NCI-H2081 (cell line): ENCODE measurements at places on chromosomes 11 and 22.

GRCh38 chr22:48960980-48961660, 866.6 kb downstream of the BRD1 start:
- DNase-seq: no peak

- no peak for DNase-seq
These were observed 82.8 kb downstream of the SPATA19 start for GRCh38 chr11:133762538-133762937.

- no peak for DNase-seq
These were observed 1552.7 kb upstream of the TENM4 start for GRCh38 chr11:80993536-80993935.

- no peak for DNase-seq
These were observed 33.8 kb upstream of the SPON1 start for GRCh38 chr11:13928566-13929251.

DNA sequence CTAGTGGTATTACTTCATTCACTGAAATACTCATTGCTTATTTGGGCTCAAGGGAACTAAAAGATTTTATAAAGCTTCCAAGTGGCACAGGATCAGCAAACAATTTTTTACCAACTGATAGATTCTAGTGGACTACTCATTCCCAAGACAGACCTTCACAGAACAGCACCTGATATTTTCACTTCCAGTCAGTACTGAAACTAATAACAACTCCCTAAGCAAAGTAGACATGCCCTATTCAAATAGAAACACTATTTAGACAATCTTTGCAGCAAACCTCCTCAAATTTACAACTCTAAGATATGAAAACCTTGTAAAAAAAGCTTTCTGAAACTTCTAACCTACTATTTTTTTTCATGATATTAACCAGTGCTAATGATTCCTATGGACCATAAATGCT, 2345.8 kb downstream of the LRRC4C start:
- no peak for DNase-seq

GRCh38 chr22:38862375-38863329, 9.4 kb downstream of the CBX6 start:
- no peak for DNase-seq

DNA sequence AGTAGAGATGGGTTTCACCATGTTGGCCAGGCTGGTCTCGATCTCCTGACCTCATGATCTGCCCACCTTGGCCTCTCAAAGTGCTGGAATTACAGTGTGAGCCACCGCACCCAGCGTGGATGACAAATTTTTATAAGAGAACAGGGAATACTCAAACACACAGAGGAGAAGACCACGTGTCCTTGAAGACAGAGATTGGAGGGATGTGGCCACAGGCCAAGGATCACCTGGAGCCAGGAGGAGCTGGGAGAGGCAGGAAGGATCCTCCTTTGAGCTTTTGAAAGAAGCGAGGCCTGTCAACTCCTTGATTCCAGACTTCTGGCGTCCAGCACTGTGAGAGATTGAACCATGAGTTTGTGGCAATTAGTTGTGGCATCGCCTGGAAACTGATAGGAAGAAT, 1049.5 kb downstream of the TBC1D22A start:
- DNase-seq: no peak

- peak; percentile 51 for DNase-seq
These were observed 51.2 kb upstream of the EMID1 start for GRCh38 chr22:29154364-29155048.

DNA sequence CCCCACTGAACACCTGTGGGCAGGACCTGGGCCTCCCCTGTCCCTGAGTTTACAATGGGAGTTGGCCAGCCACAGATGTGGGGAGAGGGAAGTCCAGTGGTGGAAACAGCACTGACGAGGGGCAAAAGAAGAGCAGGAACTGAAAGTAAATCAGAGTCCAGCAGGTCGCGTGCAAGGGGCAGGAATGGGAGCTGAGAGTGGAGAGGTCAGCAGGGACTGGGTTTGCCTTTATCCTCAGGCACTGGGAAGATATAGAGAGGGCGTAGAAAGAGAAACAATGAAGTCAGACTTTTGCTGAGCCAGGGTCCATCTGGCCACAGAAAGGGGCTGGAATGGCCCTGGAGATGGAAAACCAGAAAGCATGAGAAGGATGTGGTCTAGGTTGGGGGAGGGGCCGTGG, 8.5 kb downstream of the P2RY6 start:
- DNase-seq: no peak

GRCh38 chr22:36577019-36577418, 48.1 kb upstream of the EIF3D start:
- no peak for DNase-seq

GRCh38 chr11:12930850-12931249, 78.3 kb upstream of the RASSF10 start:
- no peak for DNase-seq

DNA sequence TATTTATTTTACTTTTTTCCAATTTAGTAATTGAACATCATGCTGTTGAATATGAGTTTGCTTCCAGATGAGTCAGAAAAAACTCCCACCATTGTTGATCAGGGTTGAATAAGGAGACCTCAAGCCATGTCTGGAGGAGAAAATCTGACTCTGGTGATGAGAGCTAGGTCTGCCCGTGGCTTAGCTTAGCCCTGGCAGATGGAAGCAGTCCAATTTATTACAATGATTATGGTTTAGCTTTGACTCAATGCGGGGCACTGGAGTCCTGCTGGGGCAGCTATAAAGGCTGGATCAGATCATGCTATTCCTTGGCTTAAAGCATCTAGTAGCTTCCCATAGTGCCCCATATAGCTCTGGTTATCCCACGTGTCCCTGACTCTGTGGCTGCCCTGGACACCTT, 506.5 kb downstream of the MN1 start:
- DNase-seq: no peak

- DNase-seq: peak; percentile 50
These were observed 36.1 kb downstream of the TTC12 start for GRCh38 chr11:113350336-113351067.

GRCh38 chr11:132881622-132882021, 650.7 kb downstream of the OPCML start:
- DNase-seq: no peak

DNA sequence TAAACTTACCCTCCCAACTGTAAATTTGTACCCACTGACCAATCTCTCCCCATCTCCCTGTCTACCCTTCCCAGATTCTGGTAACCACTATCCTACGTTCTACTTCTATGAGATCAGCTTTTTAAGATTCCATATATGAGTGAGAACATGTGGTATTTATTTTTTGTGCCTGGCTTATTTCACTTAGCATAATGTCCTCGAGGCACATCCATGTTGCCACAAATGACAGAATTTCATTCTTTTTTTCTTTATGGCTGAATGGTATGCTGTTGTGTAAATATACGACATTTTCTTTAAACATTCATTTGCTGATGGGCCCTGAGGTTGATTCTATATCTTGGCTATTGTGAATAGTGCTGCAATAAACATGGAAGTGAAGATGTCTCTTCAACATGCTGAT, 74.7 kb upstream of the RRM1 start:
- DNase-seq: no peak

DNA sequence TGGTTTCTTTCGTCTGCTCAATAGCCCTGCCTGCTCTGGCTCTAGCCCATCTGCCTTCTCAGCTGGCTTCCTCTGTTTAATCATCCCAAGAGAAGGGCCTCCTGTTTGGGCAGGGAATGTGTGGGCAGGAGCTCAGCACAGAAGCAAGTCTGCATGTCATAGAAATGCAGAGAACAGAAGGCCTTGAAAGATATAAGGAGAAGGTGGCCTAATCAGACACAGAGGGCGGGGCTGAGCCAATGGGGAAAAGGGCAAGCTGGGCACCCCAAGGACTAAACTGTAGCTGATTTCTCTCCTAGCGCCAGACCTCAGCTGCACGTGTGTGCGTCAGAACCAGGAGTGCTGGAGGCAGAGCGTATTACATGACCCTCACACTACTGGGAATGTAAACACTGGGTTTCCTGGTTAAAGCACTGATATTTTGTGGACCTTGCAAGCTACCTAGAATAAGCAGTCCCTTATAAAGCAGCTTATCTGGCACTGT, 7.6 kb upstream of the CCKBR start:
- no peak for DNase-seq

GRCh38 chr11:75063741-75064314, 32.8 kb downstream of the OR2AT4 start:
- DNase-seq: no peak

- DNase-seq: no peak
These were observed 5.6 kb upstream of the LRFN4 start for GRCh38 chr11:66851239-66851596.
